ENCODE measurements at places on chromosomes 16 and 17.

- DNase-seq = no peak
These were observed 27.7 kb downstream of the RTN4RL1 start for GRCh38 chr17:1997289-1997926.

DNA sequence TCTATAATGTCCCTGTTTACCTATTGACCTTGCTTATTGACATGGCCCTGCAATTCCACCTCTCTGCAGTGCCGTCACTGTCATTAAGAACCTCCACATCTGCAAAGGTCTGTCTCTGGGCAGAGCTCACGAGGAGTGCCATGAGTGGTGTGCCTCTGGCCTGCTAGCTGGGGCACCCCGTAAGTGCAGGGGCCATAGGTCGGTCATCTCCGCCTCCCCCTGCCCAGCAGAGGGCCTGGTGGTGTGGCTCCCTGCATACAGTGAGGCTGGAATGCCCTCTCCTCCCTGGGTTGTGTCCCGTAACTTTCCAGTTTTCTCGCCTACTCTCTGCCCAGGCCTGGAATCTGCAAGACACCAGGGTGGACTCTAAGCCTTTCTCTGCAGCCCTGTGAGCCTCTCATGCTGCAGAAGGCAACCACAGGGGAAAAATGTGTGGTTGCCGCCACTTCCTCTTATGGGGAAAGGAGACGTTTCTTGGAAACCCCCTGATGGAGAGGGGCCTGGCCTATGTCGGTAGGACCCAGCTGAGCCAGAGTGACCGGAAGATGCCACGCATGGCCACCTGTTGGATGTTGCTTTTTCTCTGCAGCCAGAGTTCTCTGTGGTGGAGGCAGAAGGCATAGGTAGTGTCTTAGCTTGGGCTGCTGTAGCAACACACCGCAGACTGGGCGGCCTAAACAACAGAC is 2.7 kb upstream of the SNX20 start:
- no peak for DNase-seq

DNA sequence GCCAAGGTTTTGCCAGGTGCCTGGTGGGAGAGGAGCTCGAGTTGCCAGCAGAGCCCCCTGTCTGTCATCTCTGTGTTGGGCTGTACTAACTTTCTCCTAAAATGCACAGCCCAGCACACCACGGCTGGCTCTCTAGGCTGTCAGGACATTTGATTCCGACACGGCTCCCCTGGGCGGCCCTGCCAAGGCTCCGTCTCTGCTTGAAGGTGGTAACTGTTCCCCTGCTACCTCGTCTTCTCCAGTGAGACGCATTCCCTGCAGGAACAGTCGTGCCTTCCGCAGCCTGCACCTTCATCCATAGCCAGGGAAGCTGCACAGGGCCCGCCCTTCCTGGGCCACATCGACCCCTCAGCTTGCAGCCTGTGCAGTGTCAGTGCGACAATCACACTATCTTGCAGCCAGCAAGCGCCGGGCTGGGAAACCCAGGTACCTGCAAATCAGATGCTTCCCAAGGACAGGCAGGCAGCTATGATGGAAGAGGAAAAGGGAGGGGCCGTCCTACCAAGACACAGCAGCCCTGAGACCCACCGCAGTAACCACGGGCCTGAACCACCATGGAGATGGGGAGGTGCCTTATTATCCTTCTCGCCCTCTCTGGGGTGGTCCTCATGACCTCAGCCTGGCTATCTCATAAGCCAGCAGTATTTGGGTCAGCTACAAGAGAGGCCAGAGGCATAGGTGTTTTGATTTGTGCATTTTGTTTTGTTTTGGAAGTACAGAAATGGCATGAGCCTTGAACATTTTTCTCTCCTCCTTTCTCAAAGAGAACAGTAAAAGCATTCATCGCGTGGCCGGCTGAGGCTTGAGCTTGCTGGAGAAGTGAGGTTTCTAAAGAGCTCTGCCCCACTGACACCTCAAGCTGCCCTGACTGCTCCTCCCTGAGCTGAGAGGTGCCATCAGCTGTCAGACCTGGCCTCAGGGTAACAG is 361.7 kb upstream of the TNRC6C start:
- no peak for DNase-seq

- no peak for DNase-seq
These were observed 97.7 kb downstream of the CBLN1 start for GRCh38 chr16:49183911-49184310.

- no peak for DNase-seq
These were observed 173.4 kb downstream of the RAB11FIP4 start for GRCh38 chr17:31564883-31565301.

GRCh38 chr16:85037050-85037410 is 9.4 kb downstream of the KIAA0513 start:
- no peak for DNase-seq

- DNase-seq = no peak
These were observed 470.7 kb downstream of the SOX9 start for GRCh38 chr17:72591289-72592241.

DNA sequence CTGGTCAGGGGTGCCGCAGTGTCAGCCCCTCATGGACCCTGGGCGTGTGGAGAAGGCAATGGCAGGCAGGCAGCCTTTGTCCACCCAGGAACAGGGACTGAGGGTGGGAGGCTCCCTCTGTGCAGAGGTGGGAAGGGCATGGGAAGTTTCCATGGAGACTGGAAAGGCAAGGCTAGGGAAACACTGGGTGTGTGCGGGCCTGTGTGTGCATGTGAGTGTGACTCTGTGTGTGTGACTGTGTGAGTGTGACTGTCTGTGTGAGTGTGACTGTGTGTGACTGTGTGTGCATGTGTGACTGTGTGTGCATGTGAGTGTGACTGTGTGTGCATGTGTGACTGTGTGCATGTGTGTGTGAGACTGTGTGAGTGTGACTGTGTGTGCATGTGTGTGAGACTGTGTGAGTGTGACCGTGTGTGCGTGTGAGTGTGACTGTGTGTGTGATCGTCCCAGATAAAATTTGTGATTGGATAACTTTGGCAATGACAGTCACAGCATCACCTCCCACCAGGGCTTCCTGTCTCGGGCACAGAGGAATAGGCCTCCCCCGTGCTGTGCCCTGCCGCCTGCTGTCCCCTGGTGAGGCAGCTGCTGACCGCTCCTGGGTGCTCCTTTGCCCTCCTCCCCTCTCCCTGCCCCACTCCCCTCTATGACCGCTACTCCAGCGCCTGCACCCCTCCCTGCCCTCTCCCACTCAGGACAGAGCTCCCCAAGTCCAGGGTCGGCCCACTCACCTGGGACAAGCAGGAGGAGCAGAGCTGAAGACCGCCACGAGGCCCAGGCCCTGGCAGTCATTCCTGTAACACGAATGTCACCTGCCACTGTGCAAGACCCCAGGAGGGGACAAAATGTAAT is 698 bp downstream of the CD300C start:
- no peak for DNase-seq

DNA sequence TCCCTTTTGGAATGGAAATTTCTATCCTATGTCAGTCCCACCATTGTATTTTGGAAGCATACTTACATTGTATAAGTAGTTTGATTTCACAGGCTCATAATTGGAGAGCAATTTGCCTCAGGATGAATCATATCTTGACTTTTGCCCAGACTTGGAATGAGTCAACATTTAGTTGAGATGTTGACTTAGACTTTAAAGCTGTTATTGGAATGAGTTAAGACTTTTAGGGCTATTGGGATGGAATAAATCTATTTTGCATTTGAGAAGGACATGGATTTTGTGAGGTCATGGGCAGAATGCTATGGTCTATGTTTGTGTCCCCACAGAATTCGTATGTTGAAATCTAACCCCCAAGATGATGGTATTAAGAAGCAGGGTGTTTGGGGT is 12.2 kb upstream of the ZNF594 start:
- DNase-seq = no peak

DNA sequence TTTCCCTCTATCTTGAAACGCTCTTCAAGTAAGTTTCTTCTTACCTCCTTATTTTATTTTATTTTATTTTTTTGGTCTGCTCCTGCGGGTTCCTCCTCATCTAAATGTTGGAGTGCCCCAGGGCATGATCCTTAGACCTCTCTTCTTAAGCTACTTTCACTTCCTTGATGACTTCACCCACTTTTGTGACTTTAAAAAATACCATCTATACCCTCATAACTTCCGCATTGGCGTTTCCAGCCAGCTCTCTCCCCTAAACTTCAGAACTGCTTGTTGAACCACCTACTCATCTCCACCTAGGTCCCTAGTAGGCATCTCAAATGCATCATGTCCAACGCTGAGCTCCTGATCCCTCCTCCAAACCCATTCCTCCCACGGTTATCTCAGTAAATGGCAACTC is 51.4 kb upstream of the NFAT5 start:
- DNase-seq = no peak

DNA sequence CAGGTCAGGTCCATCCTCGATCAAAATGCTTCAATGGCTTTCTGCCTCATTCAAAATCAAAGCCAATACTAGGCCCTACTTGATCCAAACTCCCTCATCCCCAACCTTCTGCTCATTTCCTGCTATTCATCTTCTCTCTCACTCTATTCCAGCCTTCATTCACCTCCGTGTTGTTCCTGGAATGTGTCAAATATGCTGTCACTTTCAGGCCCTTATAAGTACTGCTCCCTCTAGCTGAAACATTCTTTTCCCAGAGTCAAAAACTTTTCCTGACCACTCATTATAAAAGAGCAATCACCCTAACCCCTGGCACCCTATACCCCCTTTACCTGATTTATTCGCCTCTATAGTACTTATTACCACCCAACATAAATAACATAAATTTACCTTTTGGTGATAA is 303.7 kb upstream of the PMFBP1 start:
- no peak for DNase-seq

DNA sequence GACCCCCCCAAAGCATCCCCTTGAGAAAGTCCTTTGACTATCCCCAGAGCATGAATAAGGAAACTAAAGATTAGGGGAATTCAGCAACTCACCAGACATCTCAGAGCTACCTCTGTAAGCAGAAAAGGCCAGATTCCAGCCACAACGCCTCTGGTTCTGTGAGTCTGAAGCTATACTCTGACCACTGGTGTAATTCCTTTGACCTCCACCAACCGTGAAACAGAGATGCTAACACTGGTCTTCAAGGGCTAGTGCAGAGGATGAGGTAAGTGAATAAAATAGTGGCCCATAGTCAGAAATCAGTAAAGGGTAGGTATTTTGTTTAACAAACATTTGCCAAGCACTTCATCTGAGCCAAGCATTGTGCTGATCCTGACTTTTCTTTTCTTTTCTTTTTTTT is 353.4 kb downstream of the NPIPA8 start:
- no peak for DNase-seq

DNA sequence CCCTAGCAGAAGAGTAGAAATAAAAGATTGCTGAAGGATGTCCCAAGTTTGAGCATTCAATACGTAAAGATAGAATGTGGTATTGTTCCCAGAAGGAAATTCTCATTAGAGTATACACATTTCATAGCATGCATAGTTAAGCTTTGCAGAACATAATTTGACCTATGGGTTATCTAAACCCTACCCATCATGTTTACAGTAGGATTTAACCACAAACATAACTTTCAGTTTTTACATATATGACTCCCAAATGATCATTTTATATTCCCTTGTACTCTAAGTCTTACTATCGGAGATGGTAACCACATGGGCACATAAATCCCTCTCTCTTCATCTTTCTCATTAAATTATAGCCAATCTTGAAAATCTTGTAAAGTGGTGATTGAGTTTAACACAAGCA is 50.9 kb downstream of the SYNRG start:
- DNase-seq = no peak

DNA sequence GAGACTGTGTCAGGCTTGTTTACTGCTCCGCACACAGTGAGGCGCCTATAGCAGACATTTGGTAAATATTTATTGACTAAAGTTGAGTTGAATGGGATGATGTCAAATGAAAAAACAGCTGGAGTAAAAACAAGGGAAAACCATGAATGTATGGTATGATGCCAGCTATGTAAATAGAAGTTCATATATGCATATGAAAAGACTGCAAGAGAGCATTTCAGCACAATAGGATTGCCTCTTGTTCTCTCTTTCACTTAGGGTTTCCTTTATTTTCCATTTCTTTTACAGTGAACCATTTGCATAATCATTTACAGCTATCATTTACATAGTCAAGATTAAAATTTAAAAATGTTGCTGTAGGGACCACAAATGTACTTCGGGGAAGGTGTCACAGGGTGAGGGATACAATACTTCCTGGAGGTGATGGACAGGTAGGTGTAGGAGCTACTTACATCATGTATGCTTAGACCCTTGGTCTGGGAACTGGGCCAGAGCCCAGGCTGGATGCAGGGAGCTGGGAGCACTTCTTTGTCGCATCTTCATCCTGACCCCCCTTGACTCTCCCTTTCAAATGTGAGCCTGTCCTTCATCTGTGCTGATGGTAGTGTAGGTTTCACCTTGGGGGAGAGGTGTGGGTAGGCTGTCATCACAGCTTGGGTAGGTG is 113.3 kb downstream of the UTP18 start:
- no peak for DNase-seq

DNA sequence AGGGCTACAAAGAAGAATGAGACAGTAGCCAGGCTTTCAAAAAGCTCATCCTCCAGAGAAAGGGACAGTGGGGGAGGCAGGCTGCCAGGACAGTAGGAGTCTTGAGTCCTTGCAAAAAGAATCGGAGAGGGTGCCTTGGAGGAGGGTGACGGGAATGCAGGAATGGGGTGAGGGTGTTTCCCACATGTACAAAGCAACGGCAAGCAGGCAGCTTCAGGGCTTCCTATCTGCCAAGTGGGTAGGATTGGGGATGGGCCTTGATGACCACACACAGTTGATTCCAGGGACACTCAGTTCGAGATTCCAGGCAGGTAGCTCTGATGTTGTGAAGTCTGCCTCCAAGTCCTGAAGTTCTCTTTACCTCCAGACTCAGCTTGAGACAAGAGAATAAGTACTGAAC is 54.4 kb downstream of the C17orf67 start:
- DNase-seq = no peak

GRCh38 chr16:69509125-69509524 is 56.6 kb upstream of the NFAT5 start:
- DNase-seq = no peak

DNA sequence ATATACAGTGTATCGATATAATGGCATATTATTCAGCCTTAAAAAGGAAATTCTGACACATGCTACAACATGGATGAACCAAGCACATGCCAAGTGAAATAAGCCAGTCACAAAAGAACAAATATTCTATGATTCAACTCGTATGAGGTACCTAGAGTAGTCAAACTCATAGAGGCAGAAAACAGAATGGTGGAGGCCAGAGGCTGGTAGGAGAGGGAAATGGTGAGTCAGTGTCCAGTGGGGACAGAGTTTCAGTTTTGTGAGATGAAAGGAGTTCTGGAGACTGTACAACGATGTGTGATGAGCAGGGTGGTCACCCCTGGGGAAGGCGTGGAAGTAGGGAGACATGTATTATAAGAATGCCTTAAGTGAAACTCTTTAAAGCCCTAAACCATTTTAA is 39.9 kb downstream of the RNF157 start:
- DNase-seq = no peak

- no peak for DNase-seq
These were observed 35.4 kb downstream of the XYLT1 start for GRCh38 chr16:17435318-17435717.

- DNase-seq = no peak
These were observed 3.8 kb upstream of the SYCE1L start for GRCh38 chr16:77195411-77195810.

DNA sequence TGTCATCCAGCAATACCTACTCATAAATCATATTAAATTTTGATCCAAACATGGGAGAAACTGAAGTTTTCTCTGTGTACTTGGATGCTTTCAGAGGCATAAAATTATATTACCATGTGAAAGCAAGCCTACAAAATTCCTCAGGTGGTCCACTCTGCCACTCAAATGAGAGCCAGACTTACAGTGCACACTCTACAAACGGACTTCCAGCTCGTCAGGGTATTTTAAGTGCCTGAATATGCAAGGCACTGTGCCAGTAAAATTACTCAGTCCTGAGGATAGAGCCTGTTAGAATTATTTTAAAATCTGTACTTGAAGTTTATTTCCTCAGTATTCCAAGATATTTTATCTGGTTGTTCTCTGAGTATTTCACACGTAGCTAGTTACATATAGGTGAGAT is 54.5 kb downstream of the TENT4B start:
- DNase-seq = no peak

Data from Peyer's patch (tissue), 4 donors.